ENCODE measurements at places on chromosomes 7 and 10.

DNA sequence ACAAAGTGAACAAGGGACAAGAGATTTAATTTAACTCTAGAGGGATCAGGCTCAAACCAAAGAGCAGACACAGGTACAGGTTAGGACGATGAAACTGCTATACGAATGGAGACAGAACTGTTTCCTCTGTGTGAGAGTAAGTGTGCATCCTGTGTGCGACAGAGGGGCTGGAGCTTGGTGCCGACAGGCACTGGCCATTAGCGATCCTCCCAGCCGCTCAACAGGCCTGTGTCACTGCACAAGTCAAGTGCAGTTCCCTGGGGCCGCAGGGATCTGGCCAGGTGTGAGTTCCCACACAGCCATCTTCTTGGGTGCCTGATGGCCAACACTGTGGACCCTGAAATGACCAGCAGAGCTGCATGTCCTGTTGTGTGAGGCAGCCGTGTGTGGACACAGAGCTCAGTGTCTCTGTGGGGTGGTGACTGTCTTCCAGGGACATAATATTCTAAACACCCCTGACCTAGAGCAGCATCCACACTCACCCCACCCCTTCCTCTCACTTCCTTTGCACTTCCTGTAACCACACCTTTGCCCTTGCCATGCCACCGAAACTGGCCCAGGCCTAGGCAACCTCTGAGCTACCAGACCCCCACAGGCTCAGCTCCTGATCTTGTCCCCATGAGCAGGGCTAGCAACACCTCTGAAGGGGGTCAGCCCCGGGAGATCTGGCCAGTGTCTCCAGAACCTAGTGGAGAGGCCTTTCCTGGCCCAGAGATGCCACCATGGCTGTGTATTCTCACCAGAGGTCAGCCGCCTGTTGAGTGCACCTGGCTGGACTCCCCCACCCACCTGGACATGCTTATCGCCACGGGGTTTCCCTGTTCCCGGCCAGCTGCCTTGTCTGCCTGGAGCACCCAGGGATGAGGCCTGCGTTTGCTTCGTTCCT lies 11.7 kb upstream of the TBRG4 start:
- DNase-seq: no peak

DNA sequence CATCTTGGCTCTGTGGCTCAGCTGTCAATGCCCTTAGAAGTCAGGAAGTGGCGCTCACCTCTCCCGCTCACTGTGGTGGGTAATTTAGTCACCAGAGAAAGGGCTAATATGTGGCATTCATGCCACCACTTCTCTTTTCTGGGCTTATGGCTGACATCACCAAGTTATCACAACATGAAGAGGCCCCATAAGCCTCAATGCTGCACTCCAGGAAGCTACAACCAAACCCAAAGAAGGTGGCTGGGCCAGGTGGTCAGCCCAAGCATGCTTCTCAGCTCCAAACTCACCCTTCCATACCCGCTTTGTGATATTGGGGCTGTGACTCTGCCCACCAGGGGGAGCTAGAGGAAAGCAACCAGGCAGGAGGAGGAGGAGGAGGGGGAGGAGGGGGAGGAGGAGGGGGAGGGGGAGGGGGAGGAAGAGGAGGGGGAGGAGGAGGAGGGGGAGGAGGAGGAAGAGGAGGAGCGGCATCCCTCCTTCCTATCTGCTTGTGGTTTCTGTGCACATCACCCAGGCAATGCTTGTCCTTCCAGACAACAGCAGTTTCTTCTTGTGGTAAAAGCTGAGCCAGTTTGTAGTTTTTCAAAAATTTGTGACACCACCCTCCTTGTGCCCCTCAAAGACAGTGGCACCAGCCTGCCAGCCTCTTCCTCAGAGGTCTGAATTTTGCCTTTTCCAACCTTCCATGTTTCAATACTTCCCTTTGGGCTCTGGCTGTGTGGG lies 42.1 kb downstream of the CYP26A1 start:
- DNase-seq: peak; percentile 34

- DNase-seq: no peak
Observed at GRCh38 chr7:118855290-118855689, 630.8 kb downstream of the ANKRD7 start.

DNA sequence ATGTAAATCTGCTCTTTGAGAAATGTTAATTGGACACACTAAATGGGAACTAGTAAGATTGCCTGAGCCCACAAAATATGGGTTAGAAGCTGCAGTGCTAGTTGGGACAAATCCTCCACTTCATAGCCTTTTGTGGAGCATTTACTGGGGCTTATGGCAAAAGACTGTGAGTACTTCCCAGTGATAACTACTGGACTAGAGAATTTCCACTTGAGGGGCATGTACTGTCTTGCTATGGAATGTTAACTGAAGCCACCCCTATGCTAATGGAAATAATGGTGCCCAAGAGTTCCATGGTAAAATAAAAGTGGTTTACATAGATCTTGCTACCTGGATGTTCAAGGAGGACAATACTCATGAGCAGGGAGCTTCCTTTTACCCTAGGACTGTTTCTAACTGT lies 29.3 kb downstream of the AVL9 start:
- DNase-seq: no peak

GRCh38 chr7:102934701-102935100 lies 21.9 kb downstream of the LRRC17 start:
- no peak for DNase-seq

DNA sequence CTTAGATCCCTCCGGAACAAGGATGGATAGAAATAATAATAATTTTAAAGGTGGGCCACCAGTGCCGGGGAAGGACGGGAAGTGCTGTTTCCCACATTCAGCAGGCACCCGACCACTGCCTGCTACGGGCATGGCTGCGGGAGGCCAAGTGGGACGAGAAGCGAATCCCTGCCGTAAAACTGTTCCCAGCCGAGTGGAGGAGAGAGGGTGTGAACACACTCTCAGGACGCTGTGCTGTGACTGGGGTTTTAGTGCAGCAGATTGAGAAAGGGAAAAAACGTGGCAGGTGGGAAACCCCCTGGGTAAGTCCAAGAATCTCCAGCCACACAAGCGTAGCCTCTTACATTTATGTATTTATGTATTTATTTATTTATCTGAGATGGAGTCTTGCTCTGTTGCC lies 158.8 kb downstream of the DNAJB6 start:
- DNase-seq: no peak

DNA sequence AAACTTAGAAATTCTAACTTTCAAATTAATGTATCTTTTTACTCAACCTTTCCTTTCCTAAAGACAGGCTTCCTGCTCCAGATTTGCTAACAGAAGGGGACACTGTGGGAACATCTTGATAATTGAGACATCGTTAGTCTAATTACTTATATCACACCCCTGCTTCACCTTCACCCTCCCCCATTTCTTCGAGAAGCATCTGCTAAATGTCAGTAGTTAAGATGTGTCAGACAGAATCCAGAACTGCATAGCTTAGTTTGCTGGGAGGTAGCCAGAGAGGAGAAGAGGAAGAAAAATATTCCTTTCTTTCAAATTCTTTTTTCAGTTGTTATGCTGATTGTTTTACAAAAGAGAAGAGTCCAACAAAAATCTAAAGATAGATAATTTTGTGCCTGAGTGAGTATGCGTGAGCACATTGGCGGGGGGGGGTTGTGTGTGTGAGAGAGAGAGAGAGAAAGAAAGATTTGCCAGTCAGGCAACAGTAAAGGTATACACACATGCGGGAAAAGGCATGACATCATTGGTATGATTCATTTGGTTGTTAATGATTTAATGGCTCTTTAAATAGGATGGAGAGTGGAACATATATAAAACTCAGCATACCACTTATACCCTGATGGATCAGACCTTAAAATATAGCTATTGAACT lies 192.4 kb downstream of the PTN start:
- DNase-seq: no peak

DNA sequence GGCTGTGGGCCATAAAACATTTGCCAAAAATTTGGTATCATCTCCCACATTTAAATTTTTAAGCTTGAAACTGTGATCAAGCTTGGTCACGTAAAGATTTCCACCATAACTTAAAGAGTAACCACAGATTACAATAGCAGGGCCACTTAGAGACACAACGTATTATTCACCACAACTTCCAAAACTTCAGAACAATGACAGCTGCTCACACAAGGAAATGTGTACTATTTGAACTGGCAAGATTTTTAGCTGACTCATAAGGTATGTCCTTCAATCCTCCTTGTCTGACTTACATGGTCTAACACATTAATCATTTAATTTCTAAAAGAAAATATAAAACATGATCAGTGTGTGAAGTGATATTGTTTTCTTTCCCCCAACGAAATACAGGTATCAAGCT lies 234.5 kb downstream of the PARD3 start:
- no peak for DNase-seq

- no peak for DNase-seq
Observed at GRCh38 chr7:22833957-22834356, 11.3 kb upstream of the TOMM7 start.

DNA sequence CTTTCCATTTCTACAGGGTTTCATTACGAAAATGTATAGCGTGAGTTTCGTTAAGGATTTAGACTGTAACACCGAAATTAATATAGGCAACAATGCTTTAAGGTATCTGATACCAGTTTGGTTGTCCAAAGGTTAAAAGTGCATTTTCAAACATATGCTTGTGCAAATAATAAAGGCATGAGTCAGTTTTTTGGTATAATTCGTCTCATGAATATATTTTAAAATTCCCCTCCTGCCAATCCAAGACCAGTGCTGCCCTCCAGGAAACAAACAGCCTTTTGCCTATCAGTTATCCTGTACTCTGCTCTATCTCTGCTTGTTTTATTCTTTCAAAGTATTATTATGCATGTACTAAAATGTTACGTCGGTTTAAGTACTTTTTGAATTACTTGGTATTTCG lies 2.0 kb downstream of the LCOR start:
- DNase-seq: no peak

GRCh38 chr7:40223451-40224127 lies 88.8 kb downstream of the SUGCT start:
- DNase-seq: no peak

- DNase-seq: no peak
Observed at GRCh38 chr10:30438021-30438850, 4.3 kb downstream of the MAP3K8 start.

DNA sequence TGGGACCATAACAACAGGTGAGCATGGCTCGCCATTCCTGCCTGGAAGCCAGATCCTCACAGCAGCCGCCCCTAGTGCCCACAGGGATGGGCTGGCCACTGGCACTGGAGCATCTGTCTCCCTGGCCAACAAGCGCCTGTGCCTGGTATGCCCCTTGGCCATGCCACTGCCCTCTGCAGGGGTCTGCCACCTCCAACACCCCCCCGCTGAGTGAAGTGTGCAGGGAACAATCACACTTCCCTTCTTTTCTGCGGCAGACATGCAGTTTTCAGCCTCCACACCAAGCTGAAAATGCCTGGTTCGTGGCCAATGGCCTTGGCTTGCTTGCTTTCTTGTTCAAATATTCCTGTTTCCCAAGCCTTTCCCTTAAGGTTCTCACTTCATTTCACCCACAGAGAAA lies 50.7 kb downstream of the HSPA12A start:
- peak; percentile 82 for DNase-seq

DNA sequence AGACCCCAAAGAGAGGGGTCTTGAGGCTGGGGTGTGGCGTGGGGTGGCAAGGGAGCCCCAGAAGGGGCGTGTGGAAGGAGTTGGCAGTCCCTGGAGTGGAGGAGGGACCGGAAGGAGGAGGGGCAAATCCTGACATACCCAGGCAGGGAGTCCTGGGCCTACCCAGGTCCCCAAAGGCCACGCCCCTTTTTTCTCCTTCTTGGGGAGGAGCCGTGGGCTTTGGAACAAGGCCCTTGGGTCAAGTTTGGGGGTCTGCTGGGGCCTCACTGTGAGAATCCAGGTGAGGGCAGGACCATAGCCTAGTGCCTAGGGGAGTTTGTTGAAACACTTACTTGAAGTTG lies 1.2 kb upstream of the SMARCD3 start:
- DNase-seq: peak; percentile 52

DNA sequence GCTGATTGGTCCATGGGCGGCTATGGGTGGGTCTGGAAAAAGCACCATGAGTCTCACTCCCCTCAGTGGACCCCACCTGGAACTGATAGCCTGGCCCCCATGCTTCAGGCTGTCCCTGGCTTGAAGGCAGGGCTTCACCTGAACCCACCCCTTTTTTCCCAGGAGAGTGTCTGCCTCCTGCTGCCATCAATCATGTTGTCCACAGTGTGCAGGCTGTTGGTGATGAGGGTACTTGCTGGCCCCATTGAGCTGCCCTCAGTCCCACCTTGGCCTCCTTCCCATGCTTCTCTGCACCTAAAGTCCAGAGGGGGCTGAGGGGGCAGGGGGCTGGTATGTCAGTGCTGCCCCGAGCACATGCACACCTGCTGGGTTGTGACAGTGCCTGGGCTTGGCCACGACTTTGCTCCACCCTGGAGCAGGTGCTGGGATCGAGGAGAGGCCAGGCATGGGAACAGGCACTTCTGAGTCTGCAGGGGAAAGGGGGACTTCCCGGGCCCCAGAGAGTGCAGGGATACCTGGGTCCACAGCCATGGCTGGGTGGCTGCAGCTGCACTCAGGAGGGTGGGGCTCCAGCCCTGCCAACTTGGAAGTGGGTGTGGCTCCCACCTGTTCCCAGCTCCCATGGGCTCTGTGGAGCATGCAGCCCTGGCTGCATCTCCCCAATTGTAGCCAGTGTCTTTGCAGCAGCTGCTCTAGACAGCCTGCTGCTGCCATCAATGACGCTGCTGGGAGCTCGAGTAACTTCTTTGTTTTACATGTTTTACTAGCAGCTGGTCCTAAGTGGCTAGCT lies 56.9 kb downstream of the ADK start:
- DNase-seq: peak; percentile 71

DNA sequence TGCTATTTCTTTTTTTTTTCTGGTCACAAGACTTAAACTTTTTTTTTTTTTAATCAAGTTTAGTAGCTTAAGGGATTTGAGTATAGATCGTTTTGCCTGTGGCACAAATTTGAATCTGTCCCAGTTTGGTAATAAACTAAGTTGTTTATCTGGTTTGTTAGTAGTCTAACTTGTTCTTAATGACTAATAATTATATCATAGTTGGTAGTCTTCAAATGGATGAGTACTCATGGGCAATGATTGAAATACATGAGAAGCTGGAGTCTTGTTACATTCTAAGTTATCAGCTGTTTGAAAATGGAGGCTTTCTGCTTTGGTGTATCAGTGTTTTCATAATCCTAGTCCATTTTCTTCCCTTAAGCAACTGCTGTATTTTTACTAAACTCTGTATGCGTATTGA lies 12.3 kb downstream of the BTAF1 start:
- no peak for DNase-seq

- no peak for DNase-seq
Observed at GRCh38 chr7:4080954-4081353, 601.1 kb upstream of the FOXK1 start.

- no peak for DNase-seq
Observed at GRCh38 chr7:79182283-79182682, 271.2 kb downstream of the MAGI2 start.

Measured in muscle of arm (tissue), 14 donors.